ENCODE measurements at places on chromosomes 5 and 9. TPM values are rescaled to one million over a fixed set of nuclear protein-coding genes. Genes with fewer than 3 reads are reported as not detected.

PAX5 gene
- 0.11 TPM for total RNA-seq

TRIP13 gene
- 24.7 TPM for total RNA-seq

ZNF169 gene
- total RNA-seq, result 0.62 TPM

NEUROG1 gene
- total RNA-seq, result not detected

SPINK13 gene
- total RNA-seq, result not detected
